Stimulated activated CD4-positive, alpha-beta T cell treated with anti-CD3 and anti-CD28 coated beads, TNF-alpha, amount 100 ng/mL, for 1 hour (primary cell): ENCODE measurements at places on chromosomes 3 and 15.

DNA sequence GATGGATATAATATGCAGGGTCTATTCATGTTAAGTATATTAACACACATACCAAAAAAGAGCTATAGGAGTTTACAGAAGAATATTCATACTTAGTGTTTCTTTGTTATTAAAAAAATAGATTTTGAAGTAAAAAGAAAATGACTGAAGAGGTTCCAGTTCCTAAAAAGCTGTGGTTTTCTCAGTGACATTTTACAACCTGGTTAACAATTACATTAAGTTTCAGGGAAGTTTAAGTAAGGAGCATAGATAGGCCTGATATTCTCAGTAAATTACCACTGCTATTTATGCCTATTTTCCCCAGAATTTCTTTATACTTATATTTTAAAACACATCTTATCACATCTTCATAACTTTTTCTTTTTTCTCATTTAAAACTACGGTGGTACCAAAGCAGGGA, 43.6 kb upstream of the SPTSSB start:
- no peak for DNase-seq

DNA sequence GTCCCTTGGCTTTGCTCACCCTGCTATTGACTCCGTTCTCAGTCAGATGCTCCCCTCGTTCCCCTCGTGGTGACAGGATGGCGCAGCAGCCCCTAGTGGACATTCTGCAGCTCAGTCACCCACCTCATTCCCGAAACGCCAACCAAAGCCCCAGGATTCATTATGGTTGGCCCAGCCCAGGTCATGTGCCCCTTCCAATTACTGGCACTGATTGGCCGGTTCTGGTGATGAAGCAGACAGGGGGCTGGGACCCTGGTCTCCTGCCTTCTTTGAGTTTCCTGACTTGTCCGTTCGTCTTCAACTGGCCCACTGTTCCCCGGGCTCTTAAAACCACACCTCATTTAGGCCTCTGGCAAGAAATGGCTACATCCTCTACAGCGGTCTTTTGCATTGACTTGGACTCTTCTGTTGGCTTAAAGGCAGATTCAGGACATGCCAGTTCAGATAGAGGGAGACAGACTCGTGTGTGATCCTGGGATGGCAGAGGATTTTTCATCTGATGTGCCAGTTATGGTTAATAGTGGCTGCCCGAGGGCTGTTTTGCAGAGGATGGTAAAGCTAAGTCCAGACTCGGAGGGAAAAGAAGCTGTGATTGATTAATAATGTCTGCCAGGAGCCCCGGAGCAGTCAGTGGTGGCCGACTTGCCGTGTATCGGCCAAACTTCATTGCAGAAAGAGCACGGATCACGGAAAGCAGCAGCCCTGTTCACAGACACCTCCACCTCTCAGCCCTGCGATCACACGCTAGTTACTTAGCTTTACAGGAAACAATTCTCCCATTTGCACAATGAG, 37.8 kb downstream of the LSM3 start:
- no peak for DNase-seq

GRCh38 chr15:80774486-80774885, 4.7 kb upstream of the CEMIP start:
- no peak for DNase-seq

GRCh38 chr15:51879555-51879954, 50.1 kb downstream of the TMOD3 start:
- no peak for DNase-seq

DNA sequence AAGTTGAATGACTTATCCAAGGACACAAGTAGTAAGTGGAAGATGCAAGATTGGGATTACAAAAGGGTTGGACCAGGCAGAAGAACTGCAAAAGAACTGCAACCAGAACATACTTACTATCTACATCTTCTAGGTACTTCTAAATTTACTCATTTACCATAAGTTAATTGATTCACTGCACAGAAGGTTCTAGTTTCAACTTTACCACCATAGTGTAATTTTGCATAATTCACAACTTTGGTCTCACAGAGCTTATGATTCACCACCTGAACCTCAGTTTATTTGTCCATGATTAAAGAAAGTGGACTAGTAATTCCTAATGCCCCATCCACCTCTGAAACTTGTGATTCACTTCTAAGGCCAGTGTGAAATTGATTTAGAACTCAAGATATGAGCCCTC, 236.8 kb upstream of the UBE2E2 start:
- DNase-seq = no peak
